Stimulated activated CD4-positive, alpha-beta T cell treated with anti-CD3 and anti-CD28 coated beads, Interleukin-1b, Interleukin-23, amount 100 ng/mL, for 1 hour (primary cell): ENCODE measurements at places on chromosomes 2 and 18.

DNA sequence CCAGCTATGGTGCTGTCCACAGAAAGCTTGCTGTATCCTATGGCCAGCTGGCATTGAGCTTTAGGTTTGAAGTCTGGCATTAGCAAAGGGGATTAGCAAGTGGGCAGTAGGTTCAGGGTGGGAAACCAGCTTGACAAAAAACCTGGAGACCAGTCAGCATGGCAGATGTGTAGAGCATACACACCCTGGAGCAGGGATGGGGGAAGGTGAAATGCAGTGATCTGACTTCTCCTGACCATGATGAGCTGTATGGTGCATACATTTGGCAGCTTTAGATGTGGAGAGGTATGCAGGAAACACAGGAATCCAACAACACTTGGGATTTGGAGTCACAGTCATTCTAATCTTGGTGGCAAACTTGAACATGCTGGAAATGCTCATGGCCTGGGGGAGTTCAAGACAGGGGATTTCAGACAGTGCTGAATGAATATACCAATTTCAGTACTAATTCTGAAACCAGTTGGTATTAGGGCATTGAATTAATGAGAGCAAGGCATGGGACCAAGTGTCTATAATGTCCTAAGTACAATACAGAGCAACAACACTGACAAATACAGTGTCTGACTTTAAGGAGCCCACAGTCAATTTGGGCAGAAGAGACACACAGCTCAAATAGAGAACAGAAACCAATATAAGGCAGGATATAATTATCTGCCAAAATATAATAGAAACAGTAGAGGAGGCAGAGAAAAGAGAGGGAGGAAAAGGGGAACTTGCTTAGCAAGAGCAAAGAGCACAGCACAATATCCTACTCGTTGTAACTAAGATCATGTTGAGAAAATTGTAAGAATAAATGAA, 11.8 kb downstream of the ARHGAP15 start:
- DNase-seq, result no peak

GRCh38 chr2:206958261-206958660, 18.9 kb downstream of the CPO start:
- DNase-seq, result no peak

DNA sequence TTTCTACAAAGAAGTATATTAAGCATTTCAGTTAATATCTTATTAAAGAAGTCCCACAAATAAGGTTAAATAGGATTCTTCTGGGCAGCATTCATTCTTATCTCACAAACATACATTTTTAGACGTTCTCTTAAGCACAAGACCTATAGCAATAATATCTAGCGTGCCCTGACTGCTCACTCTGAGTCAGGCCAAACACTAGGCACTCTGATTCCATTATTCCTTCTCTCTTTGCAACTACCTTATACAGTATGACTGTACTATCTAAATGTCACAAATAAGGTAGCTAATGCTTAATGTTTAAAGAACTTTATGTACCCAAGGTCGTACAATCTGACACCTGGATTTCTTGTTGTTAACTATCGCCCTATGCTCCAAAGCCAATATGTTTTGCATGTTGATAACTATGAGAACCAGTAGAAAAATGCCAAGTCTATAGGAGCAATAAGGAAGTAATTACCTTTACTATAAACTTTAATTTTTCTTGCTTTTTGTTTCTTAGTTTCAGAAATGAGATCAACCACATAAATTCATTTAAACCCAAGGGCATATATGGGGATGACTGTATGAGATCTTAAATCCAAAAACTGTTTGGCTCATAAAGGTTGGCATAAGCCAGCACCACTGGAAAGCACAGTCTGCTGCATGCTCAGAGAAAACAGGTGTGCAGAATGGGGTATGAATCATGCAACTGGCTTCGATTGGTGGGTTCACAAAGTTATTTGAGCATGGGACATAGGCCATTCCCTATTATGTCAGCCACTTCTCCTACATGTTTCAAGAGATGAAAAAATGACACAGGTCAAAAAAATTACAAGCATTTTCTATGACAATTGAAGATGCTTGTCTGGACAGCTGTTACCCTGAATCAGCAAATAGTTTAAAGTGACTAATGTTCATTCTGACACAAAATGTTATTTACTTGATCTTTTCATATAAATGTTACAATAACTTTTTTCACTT, 352.0 kb downstream of the IRS1 start:
- DNase-seq, result no peak

- no peak for DNase-seq
Measured at GRCh38 chr2:33022395-33022985, 75.7 kb downstream of the LTBP1 start.

- DNase-seq, result no peak
Measured at GRCh38 chr18:53457068-53457467, 767.4 kb downstream of the MBD2 start.

DNA sequence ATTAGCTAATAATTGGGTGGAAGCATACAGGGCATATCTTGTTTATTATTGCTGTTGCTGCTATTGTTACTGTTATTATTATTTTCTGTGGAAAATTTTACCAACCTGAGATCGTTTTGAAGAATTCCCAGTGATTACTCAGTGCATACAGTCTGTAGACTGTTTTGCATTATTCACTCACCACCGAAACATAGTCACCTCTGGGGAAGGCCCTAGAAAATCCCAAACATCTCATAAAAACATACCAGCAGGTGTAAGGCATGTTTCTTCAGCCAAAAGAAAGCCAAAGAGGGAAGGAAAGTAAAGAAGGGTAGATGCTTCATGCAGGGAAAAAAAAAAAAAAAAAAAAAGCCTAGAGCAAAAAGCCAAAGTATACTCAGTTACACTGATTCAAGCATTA, 647.7 kb downstream of the BCL11A start:
- DNase-seq, result no peak

DNA sequence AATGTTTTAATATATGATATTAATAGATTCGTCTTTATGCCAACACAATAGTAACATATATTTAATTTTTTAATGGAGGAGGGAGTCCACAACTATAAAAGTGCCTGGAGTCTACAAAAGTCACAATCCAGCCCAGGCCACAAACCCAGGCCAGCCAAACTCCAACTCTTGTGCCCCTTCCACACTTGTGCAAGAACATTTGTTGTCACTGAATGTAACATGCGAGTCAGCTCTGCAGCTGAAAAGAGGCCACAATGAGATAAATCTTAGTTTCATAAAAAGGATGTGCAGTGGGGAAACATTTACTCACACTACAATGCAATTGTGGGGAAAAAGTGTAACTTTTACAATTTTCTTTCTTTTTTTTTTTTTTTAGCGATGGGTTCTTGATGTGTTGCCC, 110.8 kb downstream of the MCFD2 start:
- DNase-seq, result no peak
